ENCODE measurements at places on chromosomes 12 and 14. TPM values are rescaled to one million over a fixed set of nuclear protein-coding genes. Genes with fewer than 3 reads are reported as not detected.

DNA sequence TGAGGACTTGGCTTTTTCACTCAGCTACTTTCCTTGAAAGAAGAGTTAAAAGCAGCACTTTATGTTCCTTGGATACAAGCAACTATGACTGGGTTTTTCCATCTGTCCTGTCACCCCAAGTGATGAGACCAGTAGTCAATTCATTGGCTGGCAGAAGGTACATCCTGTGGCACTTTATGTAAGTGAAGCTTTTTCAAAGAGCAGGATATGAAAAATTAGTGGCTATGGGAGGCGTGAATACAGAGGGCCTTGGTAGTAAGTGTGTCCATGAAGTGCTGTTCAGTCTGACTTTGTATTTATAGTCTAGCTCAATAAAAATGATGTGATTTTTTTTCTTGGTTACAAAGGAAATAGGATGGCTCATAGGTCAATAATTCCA, 68.8 kb downstream of the DRAM1 start:
- no peaks in the 10 kb centered on the region for H3K36me3 ChIP-seq
- no peak overlapping the region for H3K27ac ChIP-seq
- H3K27me3 ChIP-seq: no peaks in the 10 kb centered on the region
- no peak for DNase-seq
- no peaks in the 10 kb centered on the region for H3K4me1 ChIP-seq

- peak; percentile 56 for DNase-seq
- H3K4me3 ChIP-seq: peak within 1 kb of the TSS; percentile 49
- H3K36me3 ChIP-seq: peaks cover 38% of the 10 kb centered on the region
- H3K4me1 ChIP-seq: peaks cover 59% of the 10 kb centered on the region
These were observed at the start of gene DHH for GRCh38 chr12:49094160-49094974. DHH (minus strand) TSS chr12:49094801; CDS start chr12:49094512, 289 bp downstream.

GRCh38 chr12:31106101-31106803, 32.6 kb downstream of the DDX11 start:
- H3K4me1 ChIP-seq: no peaks in the 10 kb centered on the region
- no peak overlapping the region for H3K27ac ChIP-seq
- no peaks in the 10 kb centered on the region for H3K27me3 ChIP-seq

Gene ERBB3
- total RNA-seq: 6.1 TPM

GRCh38 chr12:60539592-60539991, 943.8 kb downstream of the SLC16A7 start:
- H3K27ac ChIP-seq: no peak overlapping the region
- no peak overlapping the region for H3K4me3 ChIP-seq
- no peaks in the 10 kb centered on the region for H3K4me1 ChIP-seq

- no peaks in the 10 kb centered on the region for H3K27me3 ChIP-seq
- DNase-seq: no peak
These were observed 775 bp downstream of the NEMF start for GRCh38 chr14:49851813-49852212.

DNA sequence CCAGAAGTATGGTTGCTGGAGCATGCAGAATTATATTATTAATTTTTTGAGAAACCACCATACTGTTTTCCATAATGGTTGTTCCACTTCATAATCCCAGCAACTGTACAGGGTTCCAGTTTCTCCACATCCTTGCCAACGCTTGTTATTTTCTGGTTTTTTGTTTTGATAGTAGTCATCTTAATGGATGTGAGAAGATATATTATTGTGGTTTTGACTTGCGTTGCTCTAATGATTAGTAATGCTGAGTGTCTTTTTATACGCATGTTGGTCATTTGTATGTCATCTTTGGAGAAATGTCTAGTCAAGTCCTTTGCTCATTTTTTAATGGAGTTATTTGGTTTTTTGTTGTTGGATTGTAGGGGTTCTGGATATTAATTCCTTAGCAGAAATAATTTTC, 58.1 kb downstream of the DAAM1 start:
- H3K36me3 ChIP-seq: no peaks in the 10 kb centered on the region
- DNase-seq: no peak
- no peak overlapping the region for H3K4me3 ChIP-seq
- no peaks in the 10 kb centered on the region for H3K27me3 ChIP-seq

- no peaks in the 10 kb centered on the region for H3K4me1 ChIP-seq
- no peak for DNase-seq
- no peak overlapping the region for H3K27ac ChIP-seq
- peaks cover 15% of the 10 kb centered on the region for H3K36me3 ChIP-seq
These were observed 8.1 kb downstream of the L2HGDH start for GRCh38 chr14:50303744-50304471.

Gene ARHGAP5
- total RNA-seq: 176 TPM

Gene ACOT6
- total RNA-seq: not detected
